ENCODE measurements at places on chromosomes 5 and 9.

- DNase-seq: no peak
These were observed 186.7 kb downstream of the DRD1 start for GRCh38 chr5:175257128-175257846.

DNA sequence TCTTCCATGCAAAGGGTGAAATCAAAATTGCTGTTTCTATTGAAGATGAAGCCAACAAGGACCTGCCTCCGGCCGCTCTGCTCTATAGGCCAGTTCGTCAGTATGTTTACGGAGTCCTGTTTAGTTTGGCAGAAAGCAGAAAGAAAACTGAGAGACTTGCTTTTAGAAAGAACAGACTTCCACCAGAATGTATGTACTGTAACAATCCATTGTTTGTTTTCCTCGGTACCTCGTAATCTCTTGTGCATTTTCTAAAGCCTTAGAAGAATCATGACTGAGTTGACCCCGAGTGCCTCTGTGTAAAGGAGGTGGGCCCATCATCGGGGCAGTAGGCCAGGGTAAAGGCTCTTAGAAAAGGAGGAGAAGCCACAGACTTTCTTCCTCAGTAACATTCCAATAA, 44.2 kb upstream of the PHF2 start:
- DNase-seq: no peak

DNA sequence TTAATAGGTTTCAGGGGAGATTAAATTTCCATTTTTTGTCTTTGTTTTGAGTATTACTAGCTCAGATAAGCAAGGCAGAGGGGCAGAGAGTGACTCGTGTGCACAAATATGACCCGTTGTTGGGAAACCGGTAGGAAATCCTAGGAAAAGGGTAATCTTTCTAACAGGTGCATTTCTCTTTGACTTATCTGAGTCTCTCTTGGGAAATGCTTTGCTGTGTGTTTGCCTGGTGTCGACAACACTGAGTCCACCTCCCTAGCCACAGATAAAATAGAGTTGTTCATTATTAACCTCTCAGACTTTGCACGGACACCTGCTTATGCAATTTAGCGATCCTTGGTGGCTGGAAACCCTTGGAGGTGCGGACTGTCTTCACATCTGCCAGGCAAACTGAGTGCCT, 164.2 kb downstream of the FGF1 start:
- DNase-seq: no peak

DNA sequence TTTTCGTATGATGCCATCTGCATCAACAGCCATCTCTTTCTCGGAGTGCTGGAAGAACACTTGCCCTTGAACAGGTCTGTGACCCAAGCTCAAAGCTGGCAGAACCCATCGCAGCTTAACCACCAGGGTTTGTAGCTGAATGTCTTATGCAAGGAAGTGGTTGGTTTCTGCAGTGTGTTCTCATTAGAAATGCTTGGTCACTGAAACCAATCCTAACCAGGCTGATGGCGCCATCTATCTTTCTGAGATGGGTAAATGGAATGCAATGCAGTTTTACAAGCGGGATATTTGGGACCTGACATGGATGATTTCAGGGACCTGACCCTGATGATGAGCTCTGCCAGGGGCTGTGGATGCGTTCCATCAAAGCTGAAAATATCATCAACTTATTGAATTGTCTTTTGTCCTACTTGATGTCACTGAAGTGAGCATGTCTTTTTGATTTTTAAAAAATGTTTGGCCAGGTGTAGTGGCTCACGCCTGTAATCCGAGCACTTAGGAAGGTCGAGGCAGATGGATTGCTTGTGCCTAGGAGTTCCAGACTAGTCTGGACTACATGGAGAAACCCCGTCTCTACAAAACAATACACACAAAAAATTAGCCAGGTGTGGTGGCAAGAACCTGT, 28.7 kb downstream of the DMRT3 start:
- no peak for DNase-seq

GRCh38 chr5:142287973-142288313, 36.9 kb downstream of the SPRY4 start:
- no peak for DNase-seq

- no peak for DNase-seq
These were observed 93.4 kb upstream of the CCDC112 start for GRCh38 chr5:115389799-115390382.

- no peak for DNase-seq
These were observed 65.4 kb upstream of the HAND1 start for GRCh38 chr5:154543380-154543779.
